Ascending aorta (tissue), 2 donors: ENCODE measurements at places on chromosomes 2 and 18.

DNA sequence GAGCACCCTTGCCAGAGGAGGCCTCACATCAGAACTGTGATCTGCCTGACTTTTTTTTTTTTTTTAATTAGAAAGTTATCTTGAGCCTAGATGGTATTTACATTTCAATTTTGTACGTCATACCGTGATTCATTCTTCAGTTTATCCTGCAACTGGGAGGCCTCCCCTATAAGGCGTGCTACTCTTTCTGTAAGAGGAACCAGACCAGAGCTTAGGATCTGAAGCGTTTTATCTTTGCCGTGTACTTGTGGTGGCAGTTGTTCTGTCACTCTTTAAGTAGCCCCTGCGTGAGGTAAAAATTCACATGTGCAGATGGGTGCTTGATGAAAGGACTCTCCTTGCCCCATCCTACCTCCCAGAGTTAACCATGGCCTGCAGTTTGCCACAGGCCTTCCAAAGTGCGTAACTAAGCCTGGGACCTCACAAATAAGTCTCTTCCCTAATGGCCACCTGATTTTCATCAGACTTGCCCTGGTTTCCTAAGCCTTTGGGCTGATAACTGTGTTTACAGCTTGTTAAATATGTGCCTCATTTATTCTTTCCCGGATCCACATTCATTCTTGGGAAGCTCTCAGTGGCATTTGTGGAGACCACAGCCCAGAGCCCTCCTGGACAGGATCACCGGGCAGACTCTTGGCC is 96.0 kb downstream of the MTCL1 start:
- H3K36me3 ChIP-seq, result no peaks in the 10 kb centered on the region
- H3K4me3 ChIP-seq, result no peak overlapping the region
- H3K27ac ChIP-seq, result no peak overlapping the region
- H3K27me3 ChIP-seq, result no peaks in the 10 kb centered on the region
- H3K4me1 ChIP-seq, result no peaks in the 10 kb centered on the region

GRCh38 chr2:873027-873426 is 77.6 kb upstream of the SNTG2 start:
- H3K27ac ChIP-seq, result no peak overlapping the region
- no peak overlapping the region for H3K4me3 ChIP-seq
- H3K36me3 ChIP-seq, result no peaks in the 10 kb centered on the region
- peak; percentile 12 for DNase-seq
- no peaks in the 10 kb centered on the region for H3K4me1 ChIP-seq

DNA sequence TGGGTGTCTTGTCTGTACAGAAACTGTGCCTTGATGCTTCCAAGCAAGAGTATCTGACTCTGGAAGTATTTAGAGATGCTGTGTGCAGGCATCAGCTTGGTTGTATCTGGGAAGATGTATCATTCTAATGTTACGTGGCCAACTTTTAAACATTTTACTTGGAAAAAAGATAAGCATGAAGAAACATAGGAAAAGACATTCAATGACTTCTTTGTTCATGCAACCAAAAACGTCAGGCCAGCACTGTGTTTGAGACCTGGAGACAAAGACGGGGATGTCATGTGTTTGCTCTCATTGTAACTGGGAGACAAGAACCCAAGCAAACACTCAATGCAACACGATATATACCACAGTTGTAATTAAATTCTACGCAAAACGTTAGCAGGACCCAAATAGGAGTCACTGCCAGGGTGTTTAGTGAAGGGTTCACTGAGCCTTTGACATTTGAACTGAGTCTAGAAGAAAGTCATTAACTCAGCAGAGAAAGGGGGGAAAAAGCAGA is 8.9 kb upstream of the SESTD1 start:
- DNase-seq, result no peak
- H3K27ac ChIP-seq, result peak overlapping the region; percentile 79
- no peaks in the 10 kb centered on the region for H3K36me3 ChIP-seq
- no peaks in the 10 kb centered on the region for H3K27me3 ChIP-seq

GRCh38 chr2:97936199-97936598 is 59.5 kb downstream of the TMEM131 start:
- no peak for DNase-seq
- no peak overlapping the region for H3K4me3 ChIP-seq
- peaks cover 26% of the 10 kb centered on the region for H3K4me1 ChIP-seq

- no peaks in the 10 kb centered on the region for H3K27me3 ChIP-seq
- DNase-seq, result no peak
- H3K27ac ChIP-seq, result no peak overlapping the region
- peaks cover 5% of the 10 kb centered on the region for H3K4me1 ChIP-seq
- H3K4me3 ChIP-seq, result no peak overlapping the region
These were observed 69.8 kb downstream of the BCL2 start for GRCh38 chr18:63249771-63250170.

- H3K27ac ChIP-seq, result peak overlapping the region; percentile 92
- DNase-seq, result peak; percentile 57
These were observed 131.9 kb downstream of the GLI2 start for GRCh38 chr2:120867290-120868241.

DNA sequence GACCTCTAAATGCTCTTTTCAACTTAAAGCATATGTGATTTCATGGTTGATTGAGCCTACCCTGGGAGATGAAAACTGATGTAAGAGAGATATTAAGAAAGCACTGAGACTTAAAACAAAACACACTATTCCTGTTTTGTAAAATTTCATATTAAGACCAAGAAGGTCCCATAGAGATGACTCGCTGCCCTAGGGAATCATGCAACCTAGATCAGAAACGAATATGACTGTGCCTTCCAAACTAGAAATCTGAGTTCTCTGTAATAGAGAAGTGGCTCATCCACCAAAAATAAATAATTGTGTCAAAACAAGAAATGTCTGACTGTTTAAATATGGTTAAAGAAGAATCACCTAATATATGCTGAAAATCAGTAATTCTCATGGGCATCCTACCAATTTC is 776.8 kb upstream of the SOX11 start:
- H3K4me1 ChIP-seq, result no peaks in the 10 kb centered on the region
- H3K27me3 ChIP-seq, result no peaks in the 10 kb centered on the region
- H3K36me3 ChIP-seq, result no peaks in the 10 kb centered on the region
- no peak overlapping the region for H3K27ac ChIP-seq

DNA sequence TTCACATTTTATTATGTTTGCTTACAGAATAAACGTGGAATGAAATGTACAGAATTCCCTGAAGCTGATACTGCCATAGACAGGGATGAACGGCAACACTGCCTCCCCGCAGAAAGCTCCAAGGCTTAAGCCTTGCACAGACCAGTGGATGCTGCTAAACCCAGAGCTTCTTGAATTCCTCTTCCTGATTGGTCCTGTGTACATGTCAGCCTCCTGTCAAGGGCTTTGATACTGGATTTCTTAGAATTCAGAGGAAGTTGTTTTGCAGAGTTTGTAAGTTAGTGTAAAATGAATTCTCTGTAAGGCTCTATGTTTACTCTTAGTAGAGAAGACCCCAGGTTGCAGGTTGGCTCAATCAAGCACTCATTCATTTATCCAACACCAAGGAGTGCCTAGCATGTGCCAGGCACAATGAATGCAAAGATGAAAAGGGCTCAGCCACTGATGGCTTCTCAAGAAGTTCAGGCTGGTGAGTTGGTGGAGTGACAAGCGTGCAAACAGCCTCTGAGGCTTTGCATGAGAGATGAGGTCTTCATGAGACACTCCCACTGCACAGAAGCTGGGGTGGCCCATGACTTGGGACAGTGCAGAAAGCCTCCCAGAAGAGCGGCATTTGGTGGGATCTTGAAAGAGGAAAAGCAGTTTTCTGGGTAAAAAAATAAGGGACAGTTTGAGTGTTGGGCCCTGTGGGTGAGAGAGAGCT is 50.4 kb downstream of the ACKR3 start:
- H3K27ac ChIP-seq, result no peak overlapping the region
- no peaks in the 10 kb centered on the region for H3K4me1 ChIP-seq
- no peak overlapping the region for H3K4me3 ChIP-seq
- DNase-seq, result no peak
- no peaks in the 10 kb centered on the region for H3K27me3 ChIP-seq

DNA sequence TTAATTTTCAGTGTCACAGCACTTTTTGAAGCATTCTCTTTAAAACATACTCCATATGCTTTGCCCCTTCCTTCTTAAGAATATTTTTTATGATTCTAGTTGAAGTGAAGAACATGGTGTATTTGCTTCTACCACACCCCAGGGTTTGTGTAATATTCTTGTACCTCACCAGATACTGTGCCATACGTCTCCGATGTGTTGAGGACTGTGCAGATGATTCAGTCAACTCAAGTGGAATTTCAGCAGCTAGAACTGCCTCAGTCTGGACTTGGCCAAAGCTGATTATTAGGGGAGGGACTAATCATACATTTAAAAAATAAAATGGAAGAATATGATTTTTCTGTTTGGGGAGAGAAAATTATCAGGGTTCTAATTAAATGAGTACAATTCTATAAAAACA is 115.7 kb downstream of the MYO1B start:
- H3K27ac ChIP-seq, result no peak overlapping the region
- no peaks in the 10 kb centered on the region for H3K27me3 ChIP-seq
- H3K4me1 ChIP-seq, result peaks cover 10% of the 10 kb centered on the region
- no peaks in the 10 kb centered on the region for H3K36me3 ChIP-seq

DNA sequence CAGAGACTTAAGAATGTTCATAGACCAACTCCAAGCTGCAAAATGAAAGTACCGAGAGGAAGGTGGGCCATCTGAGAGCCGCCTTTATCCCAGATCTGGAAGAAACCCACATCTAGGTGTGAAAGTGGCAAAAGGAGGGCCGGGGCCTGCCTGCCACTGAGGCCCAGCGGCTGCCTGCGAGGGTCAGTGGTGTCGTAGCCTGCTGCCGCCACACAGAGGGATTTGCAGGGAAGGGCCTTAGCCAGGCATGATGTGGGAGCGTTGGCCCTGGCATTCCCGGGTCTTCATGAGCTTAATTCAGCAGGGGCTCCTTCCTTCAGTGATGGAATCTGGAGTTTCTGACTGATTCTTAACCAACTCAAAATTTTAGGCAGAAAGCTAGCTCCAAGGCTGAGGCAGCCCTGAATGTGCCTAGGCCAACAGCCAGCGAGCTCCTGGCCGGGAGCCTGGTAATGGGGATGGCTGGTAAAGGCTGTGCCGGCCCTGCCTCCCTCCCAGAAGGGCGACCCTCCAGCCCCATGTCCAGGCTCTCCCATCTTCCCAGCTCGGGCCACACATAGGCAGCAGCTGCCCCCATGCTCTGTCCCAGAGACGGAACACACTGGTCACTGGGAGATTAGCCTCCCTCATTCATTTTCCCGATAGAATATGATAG is 230.1 kb downstream of the AGAP1 start:
- H3K27ac ChIP-seq, result peak overlapping the region; percentile 42
- no peak for DNase-seq
- H3K4me1 ChIP-seq, result peaks cover 8% of the 10 kb centered on the region
- H3K27me3 ChIP-seq, result no peaks in the 10 kb centered on the region
